ENCODE measurements at places on chromosomes 7 and 10.

GRCh38 chr7:49631960-49632359, 141.5 kb upstream of the VWC2 start:
- peak; percentile 85 for DNase-seq

DNA sequence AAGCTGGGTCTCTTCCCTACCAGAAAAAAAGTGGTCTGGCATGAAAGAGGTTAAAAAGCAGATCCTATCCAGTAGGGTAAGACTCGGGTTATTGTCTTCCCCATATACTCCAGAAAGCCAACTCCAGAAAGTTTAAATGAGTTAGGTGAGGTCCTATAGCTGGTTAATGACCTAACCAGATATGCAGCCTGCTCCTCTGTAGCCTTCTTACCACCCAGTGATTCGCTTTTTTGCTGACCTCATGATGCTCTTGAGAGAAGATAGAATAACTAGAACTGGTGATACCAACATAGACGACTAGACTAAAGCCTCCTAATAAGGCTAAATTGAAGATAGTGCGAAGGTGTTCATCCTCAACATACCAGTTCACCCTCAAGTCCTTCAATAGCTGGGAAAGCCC, 675 bp upstream of the GIMAP1 start:
- DNase-seq: no peak

DNA sequence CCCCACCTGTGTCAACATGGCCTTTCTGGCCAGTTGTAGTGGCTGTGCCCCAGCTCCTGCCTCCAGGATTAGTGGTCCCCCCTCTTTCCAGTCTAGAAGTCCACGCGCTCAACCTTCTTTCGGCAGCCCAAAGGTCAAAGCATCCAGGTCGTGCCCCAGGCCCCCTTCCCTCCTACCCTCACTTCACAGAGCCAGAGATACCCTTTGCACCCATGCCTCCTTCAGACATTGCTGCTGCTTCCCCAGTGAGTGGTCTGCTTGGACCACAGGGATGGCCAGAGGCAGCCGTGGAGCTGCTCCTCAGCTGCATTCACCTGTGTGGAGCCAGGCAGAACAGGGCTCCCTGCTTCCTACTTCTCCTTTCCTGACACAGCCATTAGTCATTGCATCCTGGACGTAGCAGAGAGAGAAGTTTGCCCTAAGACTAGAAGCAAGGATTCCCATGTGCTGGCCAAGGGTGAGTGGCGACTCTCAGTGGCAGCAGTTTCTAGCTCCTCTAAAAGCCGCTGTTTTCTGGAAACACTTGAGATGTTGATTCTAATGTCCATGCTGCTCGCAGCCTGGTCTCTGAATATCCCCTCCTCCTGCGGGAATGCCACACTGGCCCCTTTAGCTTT, 243.1 kb upstream of the SHH start:
- DNase-seq: no peak

DNA sequence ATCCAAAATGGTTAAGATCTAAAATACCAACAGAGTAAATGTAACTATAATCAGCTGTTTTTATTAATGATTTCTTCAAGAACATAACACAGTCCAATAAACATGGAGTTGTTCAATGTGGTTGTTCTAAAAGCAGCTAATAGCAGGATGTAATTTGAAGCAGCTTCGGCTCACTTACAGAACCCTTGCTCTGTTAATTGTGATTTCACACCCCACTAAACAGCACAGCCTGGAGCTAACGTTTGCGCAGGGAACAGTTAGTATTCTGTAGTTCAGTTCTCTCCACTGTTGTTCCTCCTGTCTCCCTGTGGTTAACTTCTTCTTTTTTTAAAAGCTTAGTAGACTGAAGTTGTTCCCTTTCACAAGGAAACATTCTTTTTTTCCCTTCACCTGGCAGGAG, 104.0 kb downstream of the GRM3 start:
- DNase-seq: no peak

GRCh38 chr7:93031795-93032194, 86.0 kb downstream of the SAMD9 start:
- DNase-seq: no peak

GRCh38 chr7:127609297-127609696, 8.6 kb downstream of the PAX4 start:
- DNase-seq: no peak

- DNase-seq: no peak
Measured at GRCh38 chr7:88357294-88357693, 50.6 kb upstream of the STEAP4 start.

DNA sequence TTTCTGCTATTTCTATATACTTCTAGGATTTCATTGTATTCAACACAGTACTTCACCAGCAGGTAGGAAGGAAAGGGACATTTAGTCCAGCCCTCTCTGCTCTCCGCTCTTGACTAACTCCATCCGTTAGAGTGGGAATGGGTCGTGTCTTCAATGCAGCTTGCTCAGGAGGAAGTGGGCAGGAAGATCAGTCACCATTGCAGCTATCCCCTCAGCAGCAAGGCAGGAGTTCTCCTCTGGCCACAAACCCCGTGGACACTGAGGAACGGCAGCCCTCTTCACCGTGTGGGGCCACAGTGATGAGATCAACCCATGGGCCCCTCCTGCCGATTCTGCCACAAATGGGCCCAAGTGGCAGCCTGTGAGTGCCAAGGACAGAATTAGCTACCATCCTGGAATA, 30.2 kb upstream of the IKZF1 start:
- no peak for DNase-seq

DNA sequence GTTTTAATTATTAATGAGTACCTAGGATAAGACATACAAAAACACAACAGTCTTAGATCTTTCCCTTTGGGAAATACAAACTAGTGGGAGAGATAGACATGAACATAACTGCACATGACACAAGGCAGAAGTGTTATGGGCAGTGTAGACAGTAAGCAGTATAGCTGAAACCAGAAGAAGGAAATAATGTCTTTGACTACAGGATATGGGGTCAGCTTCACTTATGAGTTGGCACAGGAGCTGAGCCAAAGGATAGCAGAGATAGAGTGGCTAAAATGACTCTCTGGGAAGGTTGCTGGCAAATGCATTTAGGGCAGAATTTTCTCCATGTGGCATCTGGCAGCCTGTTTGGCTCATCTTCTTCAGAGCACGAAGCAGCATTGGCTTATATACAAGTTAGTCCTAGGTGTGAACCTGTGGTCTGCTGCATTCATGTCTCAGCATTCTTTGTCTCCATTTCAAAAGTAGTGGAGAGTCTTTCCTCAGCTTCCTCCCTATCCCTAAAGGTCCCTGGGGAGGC, 60.3 kb upstream of the FEZF1 start:
- no peak for DNase-seq

DNA sequence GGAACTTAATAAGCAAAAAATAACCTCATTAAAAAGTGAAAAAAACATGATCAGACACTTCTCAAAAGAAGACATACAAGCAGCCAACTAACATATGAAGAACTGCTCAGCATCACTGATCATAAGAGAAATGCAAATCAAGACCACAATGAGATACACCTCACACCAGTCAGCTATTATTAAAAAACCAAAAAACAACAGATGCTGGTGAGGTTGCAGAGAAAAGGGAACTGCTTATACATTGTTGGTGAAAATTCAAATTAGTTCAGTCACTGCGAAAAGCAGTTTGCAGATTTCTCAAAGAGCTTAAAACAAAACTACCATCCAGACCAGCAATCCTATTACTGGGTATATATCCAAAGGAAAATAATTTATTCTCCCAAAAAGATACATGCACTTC, 513.3 kb downstream of the MDFIC start:
- no peak for DNase-seq

GRCh38 chr10:13658264-13658663, 71.5 kb downstream of the PRPF18 start:
- no peak for DNase-seq

- peak; percentile 90 for DNase-seq
Measured at GRCh38 chr10:102616066-102616770, 28.1 kb upstream of the TRIM8 start.

- DNase-seq: peak; percentile 70
Measured at GRCh38 chr10:36171556-36171952, 529.5 kb upstream of the FZD8 start.

GRCh38 chr7:70387217-70387616, 744.7 kb upstream of the GALNT17 start:
- DNase-seq: no peak

DNA sequence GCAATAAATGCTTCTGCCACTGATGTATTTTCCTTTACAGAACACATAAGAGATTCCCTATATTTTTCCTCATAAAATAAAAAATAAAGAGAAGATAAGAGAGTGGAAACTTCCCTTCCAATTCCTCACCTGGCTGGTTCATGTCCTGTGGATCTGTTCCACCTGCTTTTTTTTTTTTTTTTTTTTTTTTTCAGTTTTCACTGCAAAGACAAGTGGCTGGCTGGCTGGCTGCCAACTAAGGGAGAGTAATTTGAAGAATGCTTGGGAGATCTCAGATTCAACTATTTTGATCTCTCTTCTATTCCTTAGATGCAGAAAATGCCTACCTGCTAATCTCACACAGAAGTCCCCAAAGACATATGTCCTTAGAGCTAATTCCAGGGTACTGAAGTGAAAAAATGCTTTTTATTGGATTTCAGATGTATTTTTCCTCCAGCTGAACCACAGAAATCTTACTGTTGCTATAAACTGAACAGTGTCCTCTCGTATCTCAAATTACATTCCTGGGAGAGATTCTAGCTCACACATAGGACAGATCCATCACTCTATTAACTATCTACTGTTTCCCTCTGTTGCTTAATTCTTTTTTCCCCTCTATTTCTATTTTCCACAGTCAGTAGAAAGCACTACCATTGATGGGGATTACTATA, 120.8 kb downstream of the NRCAM start:
- no peak for DNase-seq

- DNase-seq: peak; percentile 16
Measured at GRCh38 chr7:117872561-117873309, 506 bp downstream of the CTTNBP2 start.

- DNase-seq: no peak
Measured at GRCh38 chr7:117689406-117689805, 183.8 kb downstream of the CTTNBP2 start.

DNA sequence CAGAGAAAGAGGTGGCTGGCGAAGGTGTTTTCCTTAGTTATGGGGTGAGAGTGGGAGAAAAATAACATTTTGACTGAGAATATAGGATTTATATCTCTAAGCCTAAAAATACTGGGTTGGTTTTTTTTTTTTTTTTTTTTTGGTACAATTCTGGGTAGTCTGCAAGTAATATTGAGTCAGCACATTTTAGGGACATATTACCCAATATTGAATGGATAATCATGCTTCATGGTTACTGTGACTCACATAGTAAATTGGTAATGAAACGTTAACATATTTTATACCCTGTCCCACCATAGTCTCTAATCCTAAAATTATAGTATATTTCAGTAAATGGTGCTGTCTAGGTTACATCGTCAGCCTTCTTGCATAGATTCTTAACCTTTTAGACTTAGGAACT, 91.4 kb downstream of the TPST1 start:
- DNase-seq: no peak

DNA sequence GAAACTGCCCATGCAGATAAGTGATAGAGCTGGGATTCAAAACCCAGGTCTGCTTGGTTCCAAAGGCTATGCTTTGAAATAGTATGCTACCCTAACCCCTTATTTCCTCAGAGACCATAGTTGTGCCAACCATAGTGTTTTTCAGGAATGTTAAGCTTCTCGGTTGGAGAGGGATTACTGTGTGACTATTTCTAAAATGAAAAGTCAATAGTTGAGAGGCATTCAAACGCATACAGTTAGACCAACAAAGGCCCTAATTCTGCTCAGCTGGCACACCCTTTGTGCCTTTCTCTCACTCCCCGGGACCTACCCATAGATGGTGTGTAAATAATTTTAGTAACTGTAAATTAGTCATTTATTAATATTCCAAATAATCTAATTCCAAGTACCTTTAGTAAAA, 64.6 kb upstream of the RNF148 start:
- DNase-seq: no peak

DNA sequence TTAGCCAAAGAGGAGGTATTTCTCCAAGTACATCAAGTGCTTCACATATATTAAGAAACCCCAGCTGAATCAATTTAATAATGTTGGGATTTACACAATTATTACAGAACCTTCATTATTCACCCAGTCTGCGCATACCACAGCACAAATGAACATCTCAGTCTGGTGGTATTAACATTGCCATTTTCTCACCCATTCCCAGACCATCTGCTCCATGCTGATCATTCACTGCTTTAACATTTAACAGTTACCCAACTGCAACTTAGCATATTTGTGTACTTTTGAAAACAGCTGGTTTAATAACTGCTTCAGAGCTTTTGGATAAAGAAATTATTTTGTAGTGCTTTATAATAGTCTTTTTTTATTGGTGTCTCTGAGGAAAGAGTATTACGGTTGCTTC, 1072.1 kb downstream of the NXPH1 start:
- DNase-seq: peak; percentile 3

DNA sequence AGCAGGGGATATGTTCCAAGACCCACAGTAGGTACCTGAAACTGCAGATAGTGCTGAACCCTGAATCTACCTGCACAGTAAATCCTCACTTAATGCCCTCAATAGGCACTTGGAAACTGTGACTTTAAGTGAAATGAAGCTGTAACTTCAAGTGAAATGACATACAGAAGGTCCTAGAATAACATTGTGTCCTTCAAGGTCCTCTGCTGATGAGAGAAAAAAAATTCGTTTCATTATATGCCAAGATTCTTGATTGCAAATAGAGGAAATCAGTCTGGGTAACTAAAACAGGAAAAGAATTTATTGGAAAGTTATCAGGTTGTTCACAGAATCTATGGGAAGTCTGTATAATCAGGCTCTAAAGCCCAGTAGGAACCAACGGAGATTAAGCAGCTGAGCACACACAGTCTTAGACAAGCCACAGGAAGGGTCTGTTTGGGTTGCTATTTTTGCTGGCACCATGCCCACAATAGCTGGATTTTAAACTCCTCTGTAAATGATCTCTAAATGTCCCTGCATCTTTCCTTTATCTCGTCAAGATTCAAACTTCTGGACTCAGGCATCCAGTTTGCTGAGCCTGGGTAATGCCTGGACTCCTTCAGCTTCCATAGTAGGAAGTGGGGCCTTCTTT, 57.5 kb downstream of the EXOC4 start:
- DNase-seq: peak; percentile 23

- DNase-seq: no peak
Measured at GRCh38 chr7:114295522-114295921, 119.1 kb upstream of the FOXP2 start.

DNA sequence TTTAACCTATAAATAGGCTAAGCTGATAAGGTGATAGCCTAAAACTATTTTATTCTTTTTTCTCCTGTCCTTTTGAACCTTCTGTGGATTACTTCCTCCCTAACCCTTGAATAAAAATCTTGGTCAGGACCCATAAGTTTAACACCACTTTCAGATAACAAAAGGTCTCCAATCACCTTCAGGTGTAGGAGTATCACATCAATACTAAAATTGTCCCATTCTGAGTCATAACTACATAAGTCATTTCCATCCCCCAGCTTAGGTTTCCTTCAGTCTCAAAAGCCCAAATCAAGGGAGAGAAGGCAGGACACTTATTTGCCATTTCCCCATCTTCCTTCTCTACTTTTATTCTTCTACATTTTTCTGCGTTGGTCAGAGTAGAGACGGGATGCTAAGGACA, 56.9 kb upstream of the WNT16 start:
- DNase-seq: no peak

GRCh38 chr10:91215384-91215783, 5.1 kb upstream of the PCGF5 start:
- no peak for DNase-seq

- DNase-seq: peak; percentile 60
Measured at GRCh38 chr7:77657427-77658224, 38.6 kb upstream of the RSBN1L start.

All from muscle of back (tissue), 13 donors.